ENCODE measurements at places on chromosomes 3 and 15.

- no peak for DNase-seq
Observed at GRCh38 chr15:39056357-39056756, 491.7 kb upstream of the RASGRP1 start.

- no peak for DNase-seq
Observed at GRCh38 chr3:31504230-31504629, 28.5 kb upstream of the STT3B start.

DNA sequence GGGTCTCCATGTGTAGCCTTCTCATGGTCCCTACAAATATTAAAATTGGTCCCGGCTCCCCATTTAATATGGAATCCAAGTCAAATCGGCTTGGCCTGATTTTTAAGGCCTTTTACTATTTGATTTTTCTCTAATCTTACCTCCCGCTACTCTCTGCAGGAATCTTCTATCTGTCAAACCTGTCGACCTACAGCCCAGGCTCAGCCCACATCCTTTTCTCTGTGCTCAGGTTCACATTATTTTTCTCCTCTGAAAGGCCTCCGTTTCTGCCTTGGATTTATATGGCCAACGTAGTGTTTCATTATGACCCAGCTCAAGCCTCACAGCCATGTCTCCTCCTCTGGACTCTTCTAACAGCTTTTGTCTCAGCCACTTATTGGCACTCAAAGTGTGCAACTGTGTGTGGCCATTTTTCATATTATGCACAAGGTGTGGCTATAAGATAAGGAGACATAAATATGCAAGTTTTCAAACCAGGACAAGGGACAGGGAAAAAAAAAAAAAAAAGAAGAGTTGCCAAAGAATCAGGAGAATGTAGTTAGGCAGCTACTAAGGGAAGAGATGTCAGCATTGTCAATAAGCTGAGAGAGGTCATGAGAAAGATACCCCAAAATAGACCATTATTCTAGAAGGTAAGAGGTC is 2.1 kb upstream of the GLCE start:
- DNase-seq, result no peak

DNA sequence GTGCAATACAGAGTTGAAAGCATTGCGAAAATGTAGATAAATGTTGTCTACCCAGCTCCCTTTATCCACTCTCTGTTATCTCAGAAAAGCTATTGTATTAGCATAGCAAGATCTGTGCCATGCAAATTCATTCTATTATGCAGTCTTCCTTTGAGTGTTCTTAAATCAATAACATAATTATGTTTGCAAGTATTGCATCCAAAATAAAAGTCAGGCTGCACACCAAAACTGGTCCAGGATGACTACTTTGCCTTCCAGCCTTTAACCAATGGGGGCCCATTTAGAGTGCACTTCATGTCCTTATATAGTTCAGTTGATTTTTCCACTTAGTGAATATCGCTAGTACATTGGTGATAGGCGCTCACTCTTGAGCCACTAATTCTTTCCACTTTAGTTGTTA is 107.4 kb upstream of the MLF1 start:
- no peak for DNase-seq

DNA sequence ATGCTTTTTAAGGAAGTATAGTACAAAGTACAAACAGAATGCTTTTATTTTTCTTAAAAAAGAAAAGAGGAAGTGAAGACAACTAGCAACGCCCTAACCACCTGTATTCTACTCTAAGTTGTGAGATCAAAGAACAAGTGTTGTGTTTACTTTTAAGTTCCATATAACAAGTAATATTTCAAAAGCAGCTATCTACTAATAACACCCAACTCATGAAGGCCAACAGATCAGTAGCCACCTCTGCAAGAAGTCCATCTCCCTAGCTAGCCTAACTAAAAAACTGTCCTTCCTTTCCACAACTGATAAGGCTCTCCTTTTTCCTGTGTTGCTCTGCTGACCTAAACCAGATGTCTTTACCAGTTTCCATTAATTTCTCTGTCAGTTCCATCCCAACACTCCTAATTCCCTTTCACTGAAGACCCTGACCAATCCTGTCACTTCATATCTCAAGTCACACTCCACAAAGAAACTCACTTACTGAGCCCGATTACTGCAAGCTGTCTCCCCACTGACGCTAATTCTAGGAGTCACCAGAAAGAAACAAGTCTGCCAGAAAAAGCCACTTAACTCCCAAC is 26.9 kb downstream of the PHC3 start:
- no peak for DNase-seq

DNA sequence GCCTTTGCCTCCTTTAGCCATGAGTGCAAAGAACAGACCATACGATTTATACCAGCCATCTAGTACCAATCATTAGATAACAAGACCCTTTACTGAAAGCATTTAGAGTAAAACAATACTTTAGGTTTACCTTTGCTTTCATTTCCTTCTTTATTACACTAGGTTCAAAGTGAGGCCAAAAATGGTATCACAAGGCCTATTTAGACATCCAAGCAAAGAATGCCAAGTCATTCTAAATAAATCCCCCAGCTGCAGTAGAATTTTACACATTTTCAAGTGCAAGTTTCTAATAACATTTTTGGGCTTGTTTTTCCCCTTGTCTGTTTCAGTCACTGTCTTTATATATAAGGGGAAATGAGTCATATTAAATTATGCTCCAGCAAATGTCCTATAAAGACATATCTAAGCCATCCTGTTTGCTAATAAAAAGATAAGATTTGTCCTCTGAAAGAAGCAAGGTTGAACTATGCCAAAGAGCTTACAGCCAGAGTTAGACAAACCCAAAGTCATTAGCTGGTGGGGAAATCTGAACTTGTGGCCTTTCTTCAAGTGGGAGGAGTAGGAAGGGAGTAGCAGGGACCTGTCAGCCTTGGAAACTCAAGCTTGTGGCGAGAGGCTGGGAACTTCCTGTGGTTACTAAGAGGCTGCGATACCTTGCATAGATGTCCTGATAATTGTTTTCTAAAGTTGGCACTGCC is 232.7 kb downstream of the MECOM start:
- DNase-seq, result no peak
